HS-5 (cell line): ENCODE measurements at places on chromosomes 13 and 19.
A peak's percentile ranks its signal among the peaks of the same experiment; 100 is the strongest.

DNA sequence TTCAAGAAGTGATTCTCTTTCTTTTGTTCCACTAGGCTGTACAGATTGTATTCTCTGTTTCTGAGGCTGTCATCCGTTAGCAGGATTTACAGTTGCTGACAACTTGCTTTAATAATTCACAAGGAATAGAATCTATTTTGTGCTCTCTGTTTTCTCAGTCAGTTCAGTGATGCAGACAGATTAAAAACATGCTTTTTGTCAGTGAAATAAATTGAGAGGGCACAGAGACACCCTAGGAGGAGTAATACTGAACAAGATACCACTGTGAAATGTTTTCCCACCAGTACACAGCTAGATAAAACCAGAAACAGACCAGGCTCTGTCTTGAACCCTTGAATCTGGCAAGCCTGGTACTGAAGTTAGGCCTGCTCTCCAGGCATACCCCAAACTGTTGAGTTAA, 58.7 kb downstream of the LACC1 start:
- no peak for DNase-seq

DNA sequence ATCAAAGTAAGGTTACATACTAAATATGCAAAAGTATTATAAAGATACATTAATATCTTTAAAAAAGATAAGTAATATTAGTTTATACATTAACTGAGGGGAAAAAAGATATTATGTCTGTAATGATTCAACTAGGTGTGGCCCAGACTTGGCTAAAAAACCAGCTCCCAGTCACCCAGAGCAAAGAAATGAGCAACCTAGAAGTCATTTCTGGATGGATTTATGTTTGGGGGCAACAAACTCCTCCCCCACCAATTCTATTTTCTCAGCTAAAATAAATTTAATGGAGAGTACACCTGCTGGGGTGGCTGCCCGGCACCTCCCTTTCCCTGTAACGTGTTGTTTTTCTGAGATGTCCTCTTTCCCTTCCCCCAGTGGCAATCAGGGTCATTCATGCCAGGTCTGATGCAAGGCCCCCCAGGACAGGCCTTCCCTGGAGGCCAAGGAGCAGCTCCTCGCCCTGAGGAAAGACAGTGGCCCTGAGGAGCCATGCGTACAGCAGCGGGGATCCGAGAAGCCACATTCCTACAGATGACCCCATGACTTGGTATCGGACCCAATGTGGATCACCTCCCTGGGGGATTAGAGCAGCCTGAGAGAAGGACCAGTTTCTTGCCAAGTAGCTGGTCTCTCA, 78.6 kb upstream of the DOCK9 start:
- no peak for DNase-seq

- DNase-seq, result no peak
These were observed 211.7 kb downstream of the LIG4 start for GRCh38 chr13:108003626-108004025.

DNA sequence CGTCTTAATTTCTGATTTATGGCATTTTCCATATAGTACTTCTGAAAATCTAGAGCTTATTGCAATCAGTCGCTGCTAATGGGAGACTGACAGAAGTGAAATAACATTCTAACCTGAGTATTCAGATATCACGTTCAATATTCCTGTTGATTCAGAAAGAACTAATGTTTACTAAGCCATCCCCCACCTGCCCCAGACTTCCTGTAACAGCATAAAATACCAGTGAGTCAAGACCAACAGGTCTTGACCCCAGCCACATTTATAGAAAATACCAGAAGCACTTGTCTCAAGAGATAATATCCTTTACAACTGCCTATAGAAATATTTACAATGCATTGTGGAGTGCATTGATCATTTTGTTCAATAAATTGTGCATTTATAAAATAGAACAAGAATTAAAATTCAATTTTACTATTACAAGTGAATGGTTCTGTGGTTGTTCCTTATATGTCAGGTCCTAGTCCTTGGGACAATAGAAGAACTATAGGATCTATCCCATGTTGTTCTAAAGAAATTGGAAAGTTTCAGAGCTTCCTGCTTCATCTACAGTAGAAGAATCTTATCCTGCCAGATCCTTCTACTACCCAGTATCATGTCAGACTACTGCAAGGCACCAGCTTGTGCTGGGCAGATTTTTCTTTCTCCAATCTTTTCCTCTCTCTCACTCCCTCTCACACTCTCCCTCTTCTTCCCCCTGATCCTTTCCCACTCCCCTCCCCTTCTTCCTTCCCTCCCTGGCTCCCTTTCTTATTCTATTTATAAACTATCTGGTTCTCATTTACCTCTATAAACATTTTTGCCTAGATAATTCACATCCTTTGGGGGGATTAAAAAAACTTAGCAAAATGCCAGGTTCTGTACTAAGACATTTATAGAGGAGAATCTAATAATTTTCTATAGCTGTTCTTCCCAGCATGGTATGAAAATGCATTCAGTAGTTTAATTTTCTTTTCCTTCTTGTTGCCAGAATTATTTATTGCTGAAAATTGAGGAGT, 629.9 kb downstream of the DIAPH3 start:
- DNase-seq, result peak; percentile 8

DNA sequence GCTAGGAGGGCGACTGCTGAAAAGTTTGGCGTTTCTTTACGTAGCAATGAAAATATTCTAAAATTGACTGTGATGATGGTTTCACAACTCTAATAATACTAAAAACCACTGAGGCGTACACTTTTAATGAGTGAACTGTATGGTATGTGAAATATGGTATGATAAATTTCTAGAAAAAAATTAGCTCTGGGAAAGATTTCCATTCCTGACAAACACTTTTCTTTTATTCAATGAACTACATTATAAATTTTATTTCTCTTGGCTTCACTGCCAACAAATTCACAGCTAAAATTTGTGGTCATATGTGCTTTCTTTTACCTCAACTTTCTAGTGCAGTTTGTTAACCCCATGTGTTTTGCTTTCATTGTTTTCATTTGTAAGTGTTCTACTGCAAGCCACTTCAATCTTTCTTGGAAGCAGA, 11.1 kb downstream of the ZC3H13 start:
- DNase-seq, result no peak

GRCh38 chr19:6038634-6039405, 60.9 kb upstream of the RANBP3 start:
- no peak for DNase-seq

- DNase-seq, result no peak
These were observed 40.0 kb downstream of the C13orf46 start for GRCh38 chr13:113933901-113934300.

- DNase-seq, result peak; percentile 58
These were observed 10.1 kb downstream of the NOSIP start for GRCh38 chr19:49570138-49570856.

DNA sequence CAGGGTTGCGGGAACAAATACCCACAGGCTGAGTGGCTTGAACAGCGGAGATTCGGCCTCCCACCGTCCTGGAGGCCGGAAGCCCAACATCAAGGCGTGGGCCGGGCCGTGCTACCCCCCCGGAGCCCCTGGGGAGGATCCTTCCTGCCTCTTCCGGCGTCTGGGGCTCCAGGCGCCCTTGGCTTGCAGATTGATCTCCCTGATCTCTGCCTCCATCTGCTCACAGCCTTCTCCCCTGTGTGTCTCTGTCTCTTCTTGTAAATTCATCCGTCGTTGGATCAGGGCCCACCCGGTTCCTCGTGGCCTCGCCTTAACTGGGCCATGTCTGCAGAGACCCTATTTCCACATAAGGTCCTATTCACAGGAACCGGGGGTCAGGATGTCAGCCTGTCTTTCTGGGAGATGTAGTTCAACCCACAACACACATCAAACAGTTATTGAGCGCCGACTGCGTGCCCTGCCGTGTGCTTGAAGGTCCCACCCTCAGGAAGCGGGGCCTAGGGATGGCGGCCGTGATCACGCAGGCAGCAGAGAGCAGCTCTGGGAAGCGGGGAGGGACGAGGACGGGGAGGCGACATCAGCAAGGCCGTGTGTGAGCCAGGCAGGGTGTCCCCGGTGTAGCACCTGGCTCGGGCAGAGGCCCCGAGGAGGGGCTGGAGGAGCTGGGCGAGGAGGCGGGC, 21.3 kb downstream of the HCN2 start:
- no peak for DNase-seq

GRCh38 chr13:41858780-41859179, 102.1 kb downstream of the VWA8 start:
- no peak for DNase-seq

DNA sequence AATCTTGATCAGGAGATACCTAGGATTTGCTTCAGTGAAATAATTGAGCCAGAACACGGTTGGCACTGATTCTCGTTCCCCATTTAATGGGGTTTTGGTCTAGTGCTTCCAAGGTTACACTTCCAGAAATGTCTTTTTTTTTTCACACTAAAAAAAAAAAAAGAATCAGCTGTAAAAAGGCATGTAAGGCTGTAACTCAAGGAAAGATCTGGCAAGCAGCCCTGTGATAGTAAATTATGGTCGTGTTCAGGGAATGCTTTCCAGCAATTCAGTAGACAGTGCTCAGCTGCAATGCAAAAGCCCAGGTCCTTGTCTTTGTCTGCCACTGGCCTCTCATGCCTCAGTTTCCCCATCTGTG, 27.2 kb upstream of the NDUFS7 start:
- no peak for DNase-seq

DNA sequence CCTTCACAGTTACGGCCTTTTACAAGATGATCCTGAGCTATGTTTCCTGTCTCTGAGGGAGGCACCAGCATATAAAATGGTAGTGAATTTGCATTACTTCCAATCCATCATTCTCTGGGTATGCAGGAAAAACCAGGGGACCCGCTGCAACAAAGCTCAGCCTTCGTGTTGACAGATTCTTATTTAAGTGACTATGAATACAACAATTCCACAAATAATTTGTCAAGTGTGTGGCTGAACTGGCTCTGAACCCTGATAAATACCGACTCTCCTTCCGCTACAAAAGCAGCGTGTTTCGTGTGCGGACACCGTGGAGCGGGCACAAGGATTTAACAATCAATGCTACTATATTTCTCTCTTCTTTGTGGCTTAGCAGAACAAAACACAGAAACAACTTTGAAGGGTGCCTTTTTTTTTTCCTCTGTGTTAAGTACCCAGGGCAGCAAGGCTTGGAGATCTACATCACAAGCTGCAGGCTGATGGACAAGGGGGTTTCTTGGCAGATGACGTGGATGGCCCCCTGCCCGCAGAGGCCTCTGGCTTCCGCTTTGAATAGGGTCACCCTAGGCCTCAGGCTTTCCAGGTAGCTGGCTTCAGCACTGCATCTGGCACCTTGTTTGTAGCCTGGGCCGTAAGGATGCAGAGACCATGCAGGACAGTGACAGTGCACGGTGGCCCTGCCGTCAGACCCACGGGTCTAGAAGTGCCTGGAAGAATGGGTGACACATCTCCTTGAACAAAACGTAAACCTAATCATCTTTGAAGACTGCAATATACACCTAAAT, 280.5 kb upstream of the TSHZ3 start:
- no peak for DNase-seq

GRCh38 chr13:92694047-92694446, 532.6 kb upstream of the GPC6 start:
- DNase-seq, result no peak

GRCh38 chr13:113112893-113113845, 7.6 kb downstream of the F7 start:
- no peak for DNase-seq

GRCh38 chr19:32224371-32225244, 120.8 kb upstream of the ZNF507 start:
- DNase-seq, result no peak

GRCh38 chr19:23056516-23056915, 53.5 kb upstream of the ZNF728 start:
- no peak for DNase-seq
